ENCODE measurements at places on chromosomes 6 and 20. TPM values are rescaled to one million over a fixed set of nuclear protein-coding genes. Genes with fewer than 3 reads are reported as not detected.

Gene NRSN1
- total RNA-seq: not detected

DNA sequence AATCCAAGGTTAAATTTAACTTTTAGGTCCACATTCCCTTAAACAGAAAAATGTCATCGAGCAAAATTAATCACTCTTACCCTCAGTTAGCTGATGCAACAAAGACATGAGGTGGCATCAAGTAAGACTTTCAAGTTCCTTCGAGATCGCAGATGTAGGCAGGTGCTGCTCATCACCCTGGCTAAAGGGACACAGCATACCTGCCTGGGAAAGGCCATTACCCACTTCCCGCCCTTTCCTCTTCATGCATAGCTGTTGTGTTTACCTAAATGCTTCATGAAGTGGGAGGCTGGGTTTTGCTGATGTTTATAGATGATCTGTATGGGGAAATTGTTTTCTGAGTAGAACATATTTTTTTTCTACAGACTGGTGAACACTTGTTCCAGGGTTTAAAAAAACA is 67.7 kb downstream of the GFRA4 start:
- DNase-seq: no peak

Gene RAB32
- total RNA-seq: 80.6 TPM

Gene THEMIS
- not detected for total RNA-seq

Gene LINC00237
- total RNA-seq: not detected

Gene CD109
- total RNA-seq: 33.1 TPM

Gene GRM1
- not detected for total RNA-seq

DNA sequence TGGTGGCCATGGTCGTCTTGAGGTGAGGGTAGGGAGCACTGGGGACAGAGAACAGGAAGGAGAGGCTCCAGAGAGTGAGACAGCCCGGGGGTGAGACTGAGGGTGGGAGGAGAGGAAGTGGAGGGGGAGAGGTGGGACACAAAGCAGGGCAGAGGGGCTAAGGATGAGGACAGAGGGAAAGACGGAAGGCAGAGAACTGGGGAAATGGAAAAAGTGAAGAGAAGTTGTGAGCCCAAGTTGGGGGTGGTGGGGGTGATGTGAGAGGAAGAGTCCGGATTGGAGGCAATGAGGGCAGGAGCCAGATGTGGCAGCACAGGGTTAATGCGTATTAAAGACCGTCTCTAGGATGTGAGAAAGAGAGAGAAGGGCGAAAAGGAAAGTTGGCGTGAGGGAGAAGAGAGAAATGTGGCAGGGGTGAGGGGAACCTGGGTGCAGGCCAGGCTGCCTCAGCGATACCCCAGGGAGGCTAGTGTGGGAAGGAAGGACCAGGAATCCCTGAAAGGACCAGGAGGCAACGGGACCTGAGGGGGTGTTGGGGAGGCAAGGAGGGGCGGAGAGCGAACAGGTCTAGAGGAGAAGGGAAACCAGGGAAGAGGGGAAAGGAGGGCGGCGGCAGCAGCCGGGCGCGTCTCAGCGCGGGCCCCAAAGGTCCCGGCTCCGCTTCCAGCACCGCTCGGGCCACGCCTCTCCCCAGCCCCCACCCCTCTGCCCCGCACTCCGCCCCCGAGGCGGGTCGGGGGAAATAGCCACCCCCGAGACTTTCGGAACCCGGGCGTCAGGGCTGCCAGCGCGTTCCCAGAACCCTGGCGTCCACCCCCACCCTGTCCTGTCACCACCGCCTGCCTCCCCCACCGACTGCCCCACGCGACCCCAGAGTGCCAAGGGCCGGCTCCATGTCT is at the start of gene PPP1R18:
PPP1R18 (minus strand) TSS at position 637 of the 899 bp plus-strand sequence; CDS start at position 10, 627 bp downstream.
- no peak for DNase-seq

GRCh38 chr6:151324488-151324825 is 66.9 kb downstream of the ZBTB2 start:
- no peak for DNase-seq

Gene SRSF6
- 136 TPM for total RNA-seq

Gene CST5
- not detected for total RNA-seq

GRCh38 chr6:35038076-35038475 is 103.1 kb downstream of the TCP11 start:
- no peak for DNase-seq

Gene CFAP61
- not detected for total RNA-seq

Gene PDCD2
- 48.8 TPM for total RNA-seq

- DNase-seq: no peak
Observed at GRCh38 chr20:326645-327185, 1.4 kb downstream of the SOX12 start.

- no peak for DNase-seq
Observed at GRCh38 chr6:44353336-44353735, 10.9 kb downstream of the SPATS1 start.

- no peak for DNase-seq
Observed at GRCh38 chr20:60300374-60300773, 342.2 kb downstream of the CDH26 start.

Gene ADGRF4
- not detected for total RNA-seq

- DNase-seq: no peak
Observed at GRCh38 chr20:45470262-45470931, 844 bp downstream of the WFDC2 start.

- DNase-seq: no peak
Observed at GRCh38 chr6:42537536-42537935, 26.3 kb upstream of the UBR2 start.

Gene SYCP2L
- 2.6 TPM for total RNA-seq

DNA sequence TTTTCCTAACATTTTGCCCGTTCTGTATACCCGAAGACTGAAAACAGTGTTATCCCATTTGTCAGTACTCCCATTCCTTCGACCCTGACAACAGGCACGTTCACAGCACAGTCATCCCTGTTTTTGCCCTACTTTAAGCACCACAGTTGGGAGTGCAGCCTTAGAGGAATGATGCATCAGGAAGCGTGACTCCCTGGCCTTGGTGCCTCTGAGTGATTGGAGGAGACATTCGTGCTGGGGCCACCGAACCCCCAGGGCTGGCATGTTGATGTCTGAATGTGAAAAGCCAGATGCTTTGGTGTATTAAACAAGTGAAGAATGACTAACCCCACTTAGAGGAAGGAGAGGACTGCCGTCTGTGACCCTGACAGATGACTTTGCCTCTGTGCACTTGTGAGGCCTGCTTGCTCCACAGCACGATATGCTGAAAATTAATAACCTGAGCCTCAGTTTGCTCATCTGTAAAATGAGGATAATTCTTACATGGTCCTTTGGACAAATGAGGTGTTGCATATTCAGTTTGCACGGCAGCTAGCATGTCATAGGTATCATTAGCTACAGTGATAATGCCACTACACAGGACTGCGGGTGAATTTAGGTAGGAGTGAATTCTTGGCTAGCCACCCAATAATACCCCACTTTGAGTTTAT is 36.0 kb downstream of the STK35 start:
- DNase-seq: no peak

DNA sequence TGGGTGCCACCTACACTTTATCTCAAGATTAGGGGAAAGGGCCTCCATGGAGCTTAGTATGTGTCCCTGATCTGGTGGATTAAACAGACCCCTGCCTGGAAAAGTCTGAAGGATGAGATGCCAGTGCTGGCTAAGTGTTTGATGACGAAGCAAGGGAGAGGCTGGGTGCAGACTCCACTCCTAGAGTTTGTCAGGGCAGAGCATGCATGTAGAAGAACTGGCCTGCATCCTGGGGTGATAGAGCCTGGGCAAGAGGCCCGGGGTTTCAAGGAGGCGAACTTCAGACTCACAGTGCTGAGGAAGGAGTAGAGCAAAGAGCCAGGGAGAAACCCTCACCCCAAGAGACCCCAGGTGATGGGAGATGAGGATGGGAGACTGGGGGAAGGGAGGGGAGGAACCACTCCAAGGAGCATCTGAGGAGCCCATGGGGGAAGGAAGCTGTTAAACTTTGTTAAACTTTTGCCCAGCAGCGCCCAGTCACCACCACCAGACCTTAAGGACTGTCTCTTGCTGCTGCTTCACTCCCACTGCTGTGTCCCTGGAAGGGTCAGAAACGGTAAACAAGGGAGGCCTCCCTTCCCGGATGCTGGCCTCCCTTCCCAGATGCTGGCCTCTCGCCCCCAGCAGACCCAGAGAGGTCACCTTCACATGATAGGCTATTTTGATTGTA is 61.6 kb downstream of the RPRD1B start:
- DNase-seq: no peak

- DNase-seq: no peak
Observed at GRCh38 chr6:38134704-38135088, 315.2 kb downstream of the ZFAND3 start.

Measured in chondrocyte (in vitro differentiated cells).